G401 (cell line): ENCODE measurements at places on chromosomes 7 and 10. TPM values are rescaled to one million over a fixed set of nuclear protein-coding genes. Genes with fewer than 3 reads are reported as not detected.

The ARHGAP21 gene
- total RNA-seq = 13.4 and 21.5 TPM in 2 replicates

The GRK5 gene
- total RNA-seq = 5.0 and 5.8 TPM in 2 replicates

The COL13A1 gene
- total RNA-seq = 0.17 TPM in 1 of 2 replicates, not detected in the other

The PRKAR2B gene
- 68.3 and 104 TPM in 2 replicates for total RNA-seq

The TEX47 gene
- not detected in 2 replicates for total RNA-seq

The TRIL gene
- not detected in 2 replicates for total RNA-seq

The DPP6 gene
- 7.9 and 11.1 TPM in 2 replicates for total RNA-seq

The UNCX gene
- 0.10 and 0.25 TPM in 2 replicates for total RNA-seq

The AMZ1 gene
- total RNA-seq = not detected in 2 replicates

The HOXA10 gene
- 10.3 and 23.0 TPM in 2 replicates for total RNA-seq

The LLCFC1 gene
- total RNA-seq = not detected in 2 replicates

The COL26A1 gene
- total RNA-seq = 104 and 109 TPM in 2 replicates

The C10orf53 gene
- not detected in 2 replicates for total RNA-seq

The CLCN1 gene
- not detected in 2 replicates for total RNA-seq

The ZC3HAV1L gene
- 22.2 and 22.3 TPM in 2 replicates for total RNA-seq

The SLC13A4 gene
- total RNA-seq = 0.31 and 1.2 TPM in 2 replicates
